Stimulated activated CD4-positive, alpha-beta T cell treated with anti-CD3 and anti-CD28 coated beads, Interleukin-15, amount 100 ng/mL, for 1 hour (primary cell): ENCODE measurements at places on chromosomes 1 and 21.

DNA sequence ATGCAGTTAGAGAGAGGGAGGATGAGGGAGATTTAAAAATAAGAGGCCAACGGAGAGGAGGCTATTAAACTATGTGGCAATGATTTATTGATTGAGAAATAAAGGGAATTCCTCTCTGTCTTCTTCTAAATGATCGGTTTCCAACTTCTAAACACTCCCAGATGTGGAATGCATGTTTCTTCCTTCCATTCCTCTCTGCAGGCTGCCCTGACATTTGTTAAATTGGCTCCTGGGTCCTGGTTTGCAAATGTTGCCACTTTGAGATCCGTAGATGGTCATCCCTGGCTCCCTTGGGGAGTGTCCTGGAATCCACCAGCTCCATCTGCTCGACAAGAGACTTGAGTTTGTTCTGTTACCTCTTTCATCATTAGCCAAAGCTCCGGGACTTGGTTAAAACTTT, 10.3 kb upstream of the C1orf198 start:
- DNase-seq = no peak

DNA sequence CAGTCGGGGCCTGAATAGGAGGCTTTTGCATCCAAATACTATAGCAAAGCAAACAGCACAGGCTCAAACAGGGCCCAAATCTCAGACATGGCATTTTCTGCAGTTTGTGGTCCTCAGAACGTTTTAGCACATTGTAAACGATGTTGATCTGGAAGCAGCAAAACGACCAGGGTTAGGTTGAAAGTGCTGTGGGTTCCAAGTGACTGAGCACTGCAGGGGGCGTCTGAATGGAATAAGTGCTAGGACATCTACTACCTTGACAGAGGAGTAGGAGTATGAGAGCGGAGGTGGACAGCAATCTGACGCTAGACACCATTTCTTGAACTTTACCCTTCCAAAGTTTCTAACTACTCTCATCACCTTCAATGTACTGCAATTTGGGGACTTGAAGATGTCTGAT, 214.9 kb downstream of the BARHL2 start:
- DNase-seq = no peak

- peak; percentile 26 for DNase-seq
These were observed 34.2 kb upstream of the ATP5PO start for GRCh38 chr21:33949516-33950430.

GRCh38 chr1:38758820-38759219, 100.8 kb downstream of the RRAGC start:
- no peak for DNase-seq

GRCh38 chr1:110879758-110880606, 7.0 kb downstream of the CD53 start:
- peak; percentile 28 for DNase-seq

DNA sequence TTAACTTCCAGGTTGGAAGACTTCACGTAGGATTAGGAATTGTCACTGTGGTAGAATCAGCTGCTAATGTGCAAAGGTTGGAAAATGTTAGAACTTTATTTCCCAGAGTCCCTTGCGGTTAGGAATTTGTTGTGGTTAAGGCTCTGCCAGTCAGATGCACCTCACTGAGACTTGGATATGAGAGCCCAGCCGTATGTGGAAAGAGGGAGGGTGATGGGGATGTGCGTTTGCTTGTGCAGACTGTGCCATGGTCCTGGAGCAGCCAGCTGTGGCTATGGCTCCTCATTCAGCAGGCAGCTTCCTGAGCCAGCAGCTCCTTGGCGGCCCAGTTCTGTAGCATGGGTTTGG, 12.5 kb downstream of the S100A10 start:
- DNase-seq = no peak

DNA sequence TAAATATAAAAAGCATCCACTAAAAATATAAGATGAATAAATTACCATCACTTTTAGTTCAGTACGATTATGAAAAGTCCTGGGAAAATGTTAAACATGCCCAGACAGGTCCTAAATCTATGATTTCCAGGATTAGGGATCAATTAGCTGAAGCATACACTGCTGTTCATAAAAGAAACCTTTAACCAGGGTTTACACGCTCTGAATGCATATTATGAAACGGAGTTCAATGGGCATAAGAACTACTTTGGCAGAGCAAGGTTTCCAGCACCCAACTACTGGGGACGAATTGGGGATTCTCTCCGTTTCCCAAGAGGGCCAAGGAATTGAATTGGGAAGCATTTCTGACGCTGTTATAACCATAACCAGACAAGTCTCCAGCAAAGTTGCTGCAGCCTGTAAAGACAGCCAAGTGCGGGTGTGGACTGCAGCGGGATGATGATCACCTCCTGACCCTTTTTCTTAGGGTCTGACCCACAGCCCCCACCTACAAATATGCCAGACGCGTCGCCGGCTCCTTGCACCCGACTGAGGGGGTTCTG, 1.6 kb downstream of the SLC30A1 start:
- no peak for DNase-seq

- DNase-seq = no peak
These were observed 158.3 kb downstream of the TOMM20 start for GRCh38 chr1:234970401-234970730.

- DNase-seq = no peak
These were observed 23.3 kb downstream of the OPRD1 start for GRCh38 chr1:28835237-28835650.

GRCh38 chr1:26890467-26890796, 349 bp upstream of the GPN2 start:
- DNase-seq = no peak

GRCh38 chr1:12078938-12079861, 16.1 kb downstream of the TNFRSF8 start:
- no peak for DNase-seq

- DNase-seq = no peak
These were observed 5.7 kb downstream of the KIF21B start for GRCh38 chr1:201017828-201018163.

DNA sequence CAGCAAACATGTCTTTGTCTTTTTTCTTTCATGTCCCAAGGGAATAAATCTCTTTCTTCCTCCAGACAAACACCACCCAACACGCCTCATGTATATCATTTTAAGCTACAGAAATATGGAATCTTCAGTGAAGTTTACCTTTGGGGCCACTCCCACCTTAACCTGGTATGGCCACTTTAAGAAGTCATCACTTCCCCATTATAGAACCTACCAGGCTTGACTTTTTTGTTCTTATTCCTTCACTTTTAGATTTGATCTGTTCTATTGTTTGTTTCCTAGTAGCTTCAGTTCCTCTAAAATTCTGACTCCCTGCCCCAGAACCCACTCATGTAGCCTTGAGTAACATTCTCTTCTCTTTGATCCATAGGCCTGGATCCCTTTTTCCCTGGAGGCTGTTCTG, 226.3 kb downstream of the HLX start:
- DNase-seq = no peak

GRCh38 chr1:90717665-90718410, 736 bp upstream of the BARHL2 start:
- no peak for DNase-seq

DNA sequence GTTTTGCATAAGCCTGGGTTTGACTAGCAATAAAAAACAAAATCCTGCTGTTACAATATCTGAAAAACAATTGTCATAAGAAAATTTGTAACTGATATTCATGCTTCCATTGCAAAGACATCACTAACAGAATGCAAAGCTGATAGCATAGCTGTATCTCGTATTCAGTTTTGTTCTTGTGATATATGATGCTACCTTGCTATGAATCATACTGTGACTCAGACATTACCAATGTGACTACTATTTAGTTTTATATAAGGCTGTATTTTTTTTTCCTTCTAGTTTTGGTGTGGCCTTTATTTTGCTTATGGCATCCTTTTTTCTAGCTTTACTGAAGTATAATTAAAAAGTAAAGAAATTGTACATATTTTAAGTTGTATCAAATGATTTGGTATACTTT, 1381.8 kb downstream of the MRPL39 start:
- DNase-seq = no peak
